Activated naive CD4-positive, alpha-beta T cell treated with Interleukin-2 at 50 U/mL for 16 hours (primary cell): ENCODE measurements at places on chromosomes 5 and 9.

- no peak for DNase-seq
Measured at GRCh38 chr5:143065996-143066522, 295.9 kb downstream of the ARHGAP26 start.

- no peak for DNase-seq
Measured at GRCh38 chr5:171391996-171392577, 4.4 kb downstream of the NPM1 start.

- peak; percentile 15 for DNase-seq
Measured at GRCh38 chr5:150398722-150399523, 13.8 kb downstream of the CD74 start.

- DNase-seq, result no peak
Measured at GRCh38 chr5:180865981-180866695, 5.1 kb upstream of the ZFP62 start.

- no peak for DNase-seq
Measured at GRCh38 chr5:153476767-153477166, 13.7 kb upstream of the GRIA1 start.

DNA sequence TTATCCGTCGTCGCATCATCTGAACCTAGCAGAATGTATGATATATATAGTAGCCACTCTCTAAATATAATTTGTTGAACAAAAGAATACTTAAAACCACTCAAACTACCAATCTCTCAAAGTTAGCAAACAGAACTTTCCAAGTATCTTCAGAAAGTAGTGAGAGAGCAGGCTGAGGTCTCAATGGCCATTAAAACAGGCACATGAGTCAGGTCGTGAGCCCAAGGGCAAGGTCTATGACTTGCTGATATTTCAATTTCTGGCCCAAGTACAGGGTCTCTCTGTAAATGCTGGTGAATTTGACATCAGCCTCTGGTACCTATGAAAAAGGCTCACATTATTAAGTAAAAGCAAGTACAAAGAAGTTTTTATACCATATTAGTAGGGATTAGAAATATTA, 95.1 kb downstream of the GPR21 start:
- no peak for DNase-seq

- DNase-seq, result no peak
Measured at GRCh38 chr5:1134478-1134877, 22.6 kb upstream of the SLC12A7 start.

- DNase-seq, result no peak
Measured at GRCh38 chr5:93384026-93384425, 197.0 kb downstream of the NR2F1-AS1 start.

- no peak for DNase-seq
Measured at GRCh38 chr5:18457255-18457654, 823.0 kb downstream of the TAF11L14 start.

DNA sequence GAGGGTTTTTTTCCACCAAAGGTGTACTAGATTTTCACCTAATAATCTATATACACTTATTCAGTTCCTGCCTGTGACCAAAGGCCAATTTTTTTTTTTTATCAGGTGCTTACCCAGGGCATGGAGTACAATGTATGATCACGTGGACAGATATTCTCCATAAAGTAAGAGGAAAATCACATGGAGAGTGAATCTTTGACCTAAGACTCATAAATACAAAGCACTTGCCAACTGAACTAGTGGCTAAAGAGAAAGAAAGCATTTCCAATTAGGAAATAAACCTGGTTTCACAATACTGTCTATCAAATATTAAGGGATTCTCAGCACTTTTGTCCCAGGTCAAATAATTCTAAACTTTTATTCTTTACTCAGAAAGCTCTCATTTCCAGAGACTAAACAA, 33.0 kb upstream of the CEP120 start:
- no peak for DNase-seq

- DNase-seq, result no peak
Measured at GRCh38 chr5:104594850-104595249, 1032.3 kb upstream of the NUDT12 start.

DNA sequence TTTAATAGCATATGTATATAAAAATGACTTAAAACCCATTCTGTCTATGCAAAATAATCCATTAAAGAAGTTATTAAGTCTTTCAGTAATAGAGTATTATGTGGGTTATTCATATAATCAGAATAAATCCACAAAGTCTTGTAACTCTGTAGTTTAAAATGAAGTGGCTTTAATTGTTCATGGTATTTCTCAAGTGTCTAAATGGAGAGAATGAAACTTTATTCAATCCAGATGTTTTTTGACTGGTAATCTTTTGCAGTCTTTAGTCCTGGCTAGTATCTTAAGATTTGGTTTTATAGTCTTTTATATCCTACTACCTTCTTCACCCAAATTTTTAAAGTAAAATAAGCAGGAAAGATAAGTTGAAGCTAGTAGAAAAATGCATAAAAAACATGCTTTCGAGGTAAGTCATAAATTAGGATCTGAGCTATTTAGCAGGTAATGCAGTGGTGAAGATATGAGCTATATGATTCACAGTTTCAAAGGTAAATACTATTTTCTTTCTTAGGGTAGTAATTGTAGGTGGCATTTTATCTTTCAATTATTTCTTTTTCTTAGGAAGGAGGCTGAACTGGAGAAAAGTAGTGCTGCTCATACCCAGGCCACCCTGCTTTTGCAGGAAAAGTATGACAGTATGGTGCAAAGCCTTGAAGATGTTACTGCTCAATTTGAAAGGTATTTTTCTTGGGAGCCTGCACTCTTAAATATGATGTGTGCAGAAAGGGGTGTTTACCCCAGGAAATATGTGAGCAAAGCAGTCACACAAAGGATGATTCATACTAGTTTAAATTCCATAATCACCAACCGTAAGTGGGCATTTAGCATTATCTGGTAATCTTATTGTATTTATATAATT, 17.9 kb downstream of the HMMR start:
- no peak for DNase-seq

DNA sequence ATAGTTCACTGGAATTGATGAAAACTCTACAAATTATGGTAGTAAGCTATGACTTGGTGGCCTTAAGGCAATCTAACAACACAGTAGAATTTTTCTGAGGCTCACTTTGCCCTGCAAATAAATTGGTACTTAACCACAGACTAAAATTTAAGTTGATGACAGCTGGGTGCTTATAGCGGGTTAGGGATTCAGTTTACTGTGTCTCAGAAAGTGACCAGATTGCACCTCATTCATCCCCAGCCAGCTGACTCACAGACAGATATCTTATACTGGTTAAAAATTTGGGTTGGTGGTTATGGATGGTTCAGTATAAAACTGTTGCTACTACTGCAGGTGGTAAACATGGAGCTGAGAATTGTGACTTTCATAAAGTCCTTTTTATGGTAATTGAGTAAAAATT, 2.8 kb downstream of the CKS2 start:
- no peak for DNase-seq

- DNase-seq, result no peak
Measured at GRCh38 chr9:111874500-111874899, 22.1 kb upstream of the UGCG start.

DNA sequence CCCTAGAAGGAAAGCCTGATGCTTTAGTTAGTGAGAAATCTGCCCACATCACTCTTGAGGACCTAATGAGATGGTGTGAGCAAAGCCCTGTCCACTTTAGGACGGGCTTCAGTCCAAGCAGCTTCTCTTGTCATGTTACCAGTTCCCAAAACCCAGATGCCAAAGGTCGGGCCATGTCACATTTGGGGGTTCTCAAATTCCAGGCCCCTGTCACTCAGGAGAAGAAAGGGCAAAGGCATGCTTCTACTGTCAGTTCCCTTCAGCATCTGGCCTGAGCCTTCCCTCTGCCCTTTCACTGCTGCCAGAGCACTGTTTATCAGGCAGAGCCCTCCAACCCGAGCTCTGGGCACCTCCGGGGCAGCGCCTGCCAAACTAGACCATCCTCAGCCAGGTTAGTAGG, 556.0 kb downstream of the BNC2 start:
- no peak for DNase-seq

DNA sequence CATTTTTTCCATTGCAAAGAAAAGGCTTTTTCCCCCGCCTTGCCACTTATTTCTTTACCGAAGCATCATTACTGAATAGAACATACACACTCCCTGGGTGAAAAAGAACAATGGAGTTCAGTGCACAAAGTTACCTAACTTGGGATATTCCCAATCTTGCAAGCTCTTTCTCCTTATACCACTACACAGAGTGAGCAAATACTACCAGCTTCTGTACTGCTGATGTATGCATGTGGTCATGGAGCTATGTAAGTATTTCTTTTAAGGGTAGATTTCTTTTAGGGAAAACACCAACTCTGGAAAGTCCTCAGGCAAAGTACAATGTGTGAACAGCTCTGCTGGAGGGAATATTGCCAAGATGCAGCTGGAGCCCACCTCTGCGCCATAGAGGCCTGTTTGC, 81.1 kb downstream of the AOPEP start:
- DNase-seq, result no peak

DNA sequence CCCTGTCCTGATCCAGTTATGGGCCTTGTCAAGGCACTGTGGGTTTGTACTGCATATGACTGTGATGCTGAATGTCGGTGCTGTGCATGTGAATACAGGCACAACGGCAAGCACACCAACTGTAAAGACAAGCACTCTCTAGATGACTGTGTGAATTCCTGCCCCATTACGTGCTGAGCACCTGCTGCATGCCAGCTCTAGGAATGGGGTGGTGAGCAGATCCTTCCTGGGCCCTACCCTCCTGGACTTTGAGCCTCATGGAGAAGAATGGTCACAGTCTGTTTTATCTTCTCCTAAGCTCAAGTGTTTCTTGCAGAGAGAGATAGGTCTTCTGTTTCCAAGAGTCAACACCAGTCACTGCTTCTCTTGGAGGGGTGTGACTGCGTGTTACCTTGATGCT, 56.0 kb upstream of the RARS1 start:
- no peak for DNase-seq

DNA sequence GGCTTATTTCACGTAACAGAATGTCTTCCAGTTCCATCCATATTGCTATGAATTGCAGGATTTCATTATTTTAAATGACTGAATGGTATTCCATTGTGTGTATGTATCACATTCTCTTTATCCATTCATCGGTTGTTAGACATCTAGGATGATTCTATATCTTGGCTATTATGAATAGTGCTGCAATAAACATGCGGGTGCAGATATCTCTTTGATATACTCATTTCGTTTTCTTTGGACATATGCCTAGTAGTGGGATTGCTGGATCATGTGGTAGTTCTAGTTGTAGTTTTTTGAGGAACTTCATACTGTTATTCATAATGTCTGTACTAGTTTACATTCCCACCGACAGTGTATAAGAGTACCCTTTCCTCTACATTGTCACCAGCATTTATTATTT, 460.5 kb downstream of the MAN2A1 start:
- no peak for DNase-seq

DNA sequence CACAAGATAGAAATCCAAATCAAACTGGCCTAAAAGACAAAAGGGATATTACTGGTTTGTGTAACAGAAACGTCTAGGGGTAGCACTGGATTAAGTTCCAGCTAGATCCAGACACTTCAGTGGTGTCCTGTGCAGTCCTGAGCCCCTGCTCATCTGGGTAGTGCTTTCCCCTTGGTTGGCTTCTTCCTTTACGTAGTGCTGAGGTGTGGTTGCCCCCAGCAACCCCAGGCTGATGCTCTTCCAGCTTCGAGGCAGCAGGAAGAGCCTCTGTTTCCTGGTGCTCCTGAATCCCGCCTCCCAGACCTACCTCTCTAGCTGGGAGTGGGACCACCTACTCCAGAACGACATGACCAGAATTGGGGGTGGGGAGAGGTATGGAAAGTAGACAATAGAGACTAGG, 166.1 kb upstream of the ADRA1B start:
- no peak for DNase-seq

- no peak for DNase-seq
Measured at GRCh38 chr5:9197881-9198260, 348.0 kb downstream of the SEMA5A start.

GRCh38 chr5:41736641-41737040, 133.6 kb downstream of the OXCT1 start:
- DNase-seq, result no peak

DNA sequence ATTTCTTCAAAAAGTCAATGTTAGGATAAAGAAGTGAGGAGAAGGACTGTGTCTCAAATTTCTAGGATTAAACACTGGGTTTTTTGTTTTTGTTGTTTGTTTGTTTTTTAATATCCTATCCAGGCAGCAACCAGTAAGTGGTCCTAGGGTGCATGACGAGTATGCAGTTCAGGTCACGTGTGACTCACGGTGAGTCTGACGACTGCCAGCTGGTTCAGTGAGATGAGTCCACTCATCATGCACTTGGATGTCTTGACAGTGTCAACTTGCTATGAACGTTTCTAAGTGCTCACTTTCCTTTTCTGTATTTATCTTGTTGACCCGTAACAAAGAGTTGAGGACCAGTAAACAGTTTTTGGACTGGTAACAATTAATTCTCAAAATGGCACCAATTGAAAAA, 32.7 kb downstream of the ATG10 start:
- DNase-seq, result no peak

GRCh38 chr5:154837009-154837901, 13.1 kb downstream of the FAXDC2 start:
- no peak for DNase-seq

GRCh38 chr5:62791059-62791458, 212.4 kb downstream of the LRRC70 start:
- DNase-seq, result no peak

DNA sequence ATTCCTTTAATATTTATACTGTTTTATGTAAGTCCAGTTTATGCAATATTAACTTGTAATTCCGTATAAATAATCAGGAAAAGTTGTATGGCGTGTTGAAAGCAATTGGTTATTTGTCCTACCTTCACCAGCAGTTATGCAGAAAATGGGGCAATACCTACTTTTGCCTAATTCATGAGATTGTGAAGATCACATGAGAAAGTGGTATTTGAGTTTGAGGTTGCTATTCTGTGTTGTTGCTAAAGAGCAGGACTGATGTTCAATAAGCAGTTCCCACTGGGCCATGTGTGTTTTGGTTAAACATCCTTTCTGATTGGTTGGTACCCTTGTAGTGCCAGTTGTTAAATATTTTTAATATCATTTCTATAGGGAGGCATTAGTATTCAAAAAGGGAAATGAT, 3.2 kb downstream of the TGFBR1 start:
- DNase-seq, result no peak

GRCh38 chr5:123610665-123611405, 98.9 kb downstream of the CSNK1G3 start:
- DNase-seq, result no peak

GRCh38 chr5:32845171-32845570, 134.1 kb downstream of the NPR3 start:
- no peak for DNase-seq

DNA sequence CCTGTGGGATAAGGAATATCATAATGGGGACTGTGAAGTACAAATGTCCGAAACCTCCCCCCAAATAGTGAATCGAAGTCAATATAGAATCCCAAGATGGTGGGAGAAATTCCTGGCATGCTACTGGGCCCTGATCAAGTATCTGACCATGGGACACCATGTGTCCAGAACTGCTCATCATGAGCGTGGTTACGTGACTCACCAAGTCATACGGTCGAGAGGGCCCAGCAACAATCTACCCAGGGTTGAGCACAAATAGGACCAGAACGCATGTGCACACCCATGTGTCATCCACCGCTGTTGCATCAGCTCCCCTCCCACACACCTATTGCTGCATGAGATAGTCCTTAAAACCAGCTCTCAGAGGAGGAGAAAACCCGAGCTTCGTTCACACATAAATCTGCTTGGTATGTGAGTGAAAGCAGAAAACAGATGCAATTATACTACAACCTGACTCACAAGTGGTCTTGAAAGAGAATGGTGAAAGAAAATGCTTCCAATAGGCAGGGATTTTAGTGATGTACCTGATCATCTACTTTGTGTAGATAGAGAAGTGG, 353.2 kb downstream of the CWC27 start:
- DNase-seq, result no peak

- no peak for DNase-seq
Measured at GRCh38 chr9:129102791-129103594, 7.6 kb downstream of the CRAT start.

GRCh38 chr5:158465086-158465972, 606.4 kb upstream of the CLINT1 start:
- DNase-seq, result no peak
